Posterior cingulate gyrus (tissue), 11 donors: ENCODE measurements at places on chromosomes 16 and 17.
A peak's percentile ranks its signal among the peaks of the same experiment; 100 is the strongest.

DNA sequence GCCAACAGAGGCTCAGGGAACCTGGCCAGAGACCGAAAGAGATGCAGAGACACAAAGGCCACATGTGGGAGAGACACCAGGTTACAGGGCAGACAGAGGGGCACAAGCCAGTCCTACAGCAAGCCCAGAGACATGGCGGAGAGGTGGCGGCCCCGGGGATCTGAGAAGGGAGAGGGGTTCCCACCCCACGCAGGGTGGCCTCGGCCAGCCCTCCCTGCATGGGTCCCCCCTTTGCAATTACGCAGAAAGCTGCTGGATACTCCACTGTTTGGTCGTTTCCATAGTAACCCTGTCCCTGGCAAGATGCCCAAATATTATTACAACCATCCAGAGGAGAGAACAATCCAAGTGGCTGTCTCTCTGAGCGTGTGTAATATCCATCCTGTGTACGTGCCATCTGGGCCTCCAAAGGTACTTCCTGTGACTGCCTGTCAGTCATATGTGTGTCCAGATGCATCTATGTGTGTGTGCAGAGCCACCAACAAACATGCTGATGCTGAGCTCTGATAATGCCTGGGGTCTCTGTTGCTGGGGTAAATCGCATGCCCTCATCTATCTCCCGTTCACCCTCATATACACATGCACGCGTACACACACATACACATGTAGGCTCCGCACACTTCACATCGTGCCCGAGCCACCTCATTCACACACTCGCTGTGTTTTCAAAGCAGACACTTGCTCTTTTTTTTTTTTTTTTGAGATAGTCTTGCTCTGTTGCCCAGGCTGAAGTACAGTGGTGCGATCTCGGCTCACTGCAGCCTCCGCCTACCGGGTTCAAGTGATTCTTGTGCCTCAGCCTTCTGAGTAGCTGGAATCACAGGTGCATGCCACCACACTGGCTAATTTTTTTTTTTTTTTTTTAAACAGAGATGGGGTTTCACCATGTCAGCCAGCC, 5.5 kb downstream of the PCGF2 start:
- no peak for DNase-seq

DNA sequence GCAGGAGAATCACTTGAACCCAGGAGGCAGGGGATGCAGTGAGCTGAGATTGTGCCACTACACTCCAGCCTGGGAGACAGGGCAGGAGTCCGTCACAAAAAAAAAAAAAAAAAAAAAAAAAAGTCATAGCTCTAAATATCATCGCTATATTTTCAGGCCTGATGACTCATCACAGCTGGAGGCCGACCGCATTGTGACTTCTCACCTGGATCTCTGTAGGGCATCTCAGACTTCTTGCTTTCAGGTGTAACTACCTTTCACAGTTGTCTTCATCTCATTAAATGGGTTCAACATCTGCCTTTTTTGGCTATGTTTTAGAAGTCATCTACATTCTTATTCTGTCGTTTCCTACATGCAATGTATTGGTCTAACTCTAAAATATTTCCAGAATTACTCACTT, 353.1 kb upstream of the MON1B start:
- DNase-seq = no peak

GRCh38 chr16:79191933-79192332, 408.6 kb downstream of the MAF start:
- no peak for DNase-seq

GRCh38 chr16:6153901-6154300, 1056.3 kb upstream of the EEF2KMT start:
- no peak for DNase-seq

- no peak for DNase-seq
Measured at GRCh38 chr17:27247071-27247957, 46.6 kb upstream of the WSB1 start.

DNA sequence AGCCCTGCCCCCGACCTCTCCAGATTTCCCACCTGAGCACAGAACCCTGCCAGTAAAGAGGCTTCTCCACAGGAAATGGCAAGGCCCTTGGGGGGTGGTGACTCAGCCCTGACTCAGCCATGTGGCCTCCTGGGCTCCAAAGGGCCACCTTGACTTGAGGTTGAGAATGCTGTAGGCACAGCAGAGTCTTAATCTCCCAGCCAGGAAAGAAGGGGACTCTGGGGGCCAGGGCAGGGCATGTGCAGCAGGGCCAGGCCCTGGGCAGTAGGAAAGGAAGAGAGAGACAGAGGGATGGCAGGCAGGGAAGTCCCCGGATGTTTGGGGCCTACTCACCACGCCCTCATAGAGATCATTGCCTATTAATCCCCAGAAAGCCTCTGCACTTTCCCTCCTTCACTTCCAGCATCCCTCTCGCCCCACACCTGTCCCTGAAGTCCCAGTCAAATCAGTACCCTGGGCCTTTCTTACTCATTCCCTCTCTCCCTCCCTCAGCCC, 4.8 kb upstream of the ITGA3 start:
- DNase-seq = no peak

- DNase-seq = no peak
Measured at GRCh38 chr17:7862692-7863437, 5.1 kb downstream of the CYB5D1 start.

- no peak for DNase-seq
Measured at GRCh38 chr17:67742025-67742424, 24.3 kb downstream of the NOL11 start.

GRCh38 chr16:86424985-86425384, 85.3 kb upstream of the FOXF1 start:
- DNase-seq = no peak

DNA sequence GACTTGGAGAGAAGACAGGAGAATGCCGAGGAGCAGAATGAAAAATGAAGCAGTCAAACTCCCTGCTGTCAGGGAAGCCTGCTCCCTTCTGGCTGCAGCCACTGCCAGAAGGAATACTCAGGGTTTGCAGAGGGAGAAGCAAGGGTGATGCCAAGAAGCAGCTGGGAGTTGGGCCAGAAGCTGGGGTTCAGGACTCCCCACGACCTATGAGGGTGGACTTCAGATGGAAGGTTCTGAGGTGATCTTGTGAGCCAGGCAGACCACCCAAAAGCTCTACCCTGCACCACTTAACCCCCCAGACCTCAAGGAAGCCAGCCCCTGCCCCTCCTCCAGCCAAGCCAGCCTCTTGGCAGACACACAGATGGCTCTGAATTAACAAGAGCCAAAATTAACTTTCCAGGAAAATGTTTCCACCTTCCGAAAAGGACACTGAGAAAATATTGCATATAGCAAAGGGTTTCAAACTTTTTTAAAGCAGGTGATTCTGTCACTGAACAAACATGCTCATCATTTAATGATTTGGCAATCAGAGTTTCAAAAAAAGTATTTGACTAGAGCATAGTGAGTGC, 126.0 kb upstream of the ERCC4 start:
- DNase-seq = peak; percentile 86

GRCh38 chr17:42853597-42853967, 2.6 kb downstream of the AOC3 start:
- DNase-seq = no peak

GRCh38 chr16:60225541-60225940, 1491.4 kb upstream of the GOT2 start:
- DNase-seq = no peak

DNA sequence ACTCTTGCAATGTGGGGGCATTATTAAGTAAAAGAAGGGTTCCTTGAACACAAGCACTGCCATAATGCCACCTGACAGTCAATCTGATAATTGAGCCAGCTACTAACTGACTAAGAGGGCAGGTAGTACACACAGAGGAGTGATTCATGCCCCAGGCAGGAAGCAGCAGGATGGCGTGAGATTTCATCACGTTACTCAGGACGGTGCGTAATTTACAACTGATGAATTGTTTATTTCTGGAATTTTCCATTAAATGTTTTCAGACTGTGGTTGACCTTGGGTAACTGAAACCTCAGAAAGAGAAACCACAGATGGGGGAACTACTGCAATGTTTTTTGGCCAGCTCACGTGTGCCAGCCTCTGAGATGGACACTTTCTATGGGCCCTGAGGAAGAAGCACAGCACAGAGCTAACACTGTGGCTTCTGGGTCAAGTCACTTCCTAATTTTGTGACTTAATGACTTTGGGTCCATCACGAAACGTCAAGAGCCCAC, 46.7 kb downstream of the C17orf67 start:
- no peak for DNase-seq

GRCh38 chr17:40311575-40311974, 2.6 kb downstream of the RARA start:
- DNase-seq = no peak

- DNase-seq = no peak
Measured at GRCh38 chr17:32593003-32593402, 106.2 kb downstream of the CDK5R1 start.

DNA sequence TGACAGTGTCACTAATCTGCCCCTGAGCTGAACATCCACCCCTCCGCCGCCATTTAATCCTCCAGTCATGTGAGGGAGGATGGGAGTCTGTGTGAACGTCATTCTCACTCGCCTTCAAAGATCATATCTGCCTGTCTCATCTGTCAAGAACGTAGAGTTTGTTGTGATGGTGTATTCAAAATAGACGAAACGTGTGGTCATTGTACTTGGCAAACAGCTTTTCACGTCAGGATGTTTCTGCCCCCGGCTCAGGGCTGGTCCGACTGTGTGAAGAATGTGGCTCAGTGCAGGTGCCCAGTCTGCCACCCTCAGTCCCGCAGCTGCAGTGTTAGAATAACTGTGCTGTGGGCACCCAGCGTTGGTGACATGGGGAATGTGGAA, 148.0 kb downstream of the KCNJ12 start:
- no peak for DNase-seq

- peak; percentile 88 for DNase-seq
Measured at GRCh38 chr16:72847187-72848027, 200.5 kb downstream of the ZFHX3 start.

DNA sequence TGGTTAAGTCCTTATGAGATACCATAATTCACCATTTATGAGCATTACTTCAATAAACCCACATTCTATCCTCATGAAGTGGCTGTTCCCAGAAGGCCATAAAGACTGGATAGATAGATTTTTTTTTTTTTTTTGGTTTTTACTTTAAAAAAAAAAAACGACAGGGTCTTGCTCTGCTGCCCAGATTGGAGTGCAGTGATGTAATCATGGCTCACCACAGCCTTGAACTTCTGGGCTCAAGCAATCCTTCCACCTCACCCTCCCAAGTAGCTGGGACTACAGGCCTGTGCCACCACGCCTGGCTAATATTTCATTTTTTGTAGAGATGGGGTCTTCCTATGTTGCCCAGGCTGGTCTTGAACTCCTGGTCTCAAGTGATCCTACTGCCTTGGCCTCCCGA, 102.3 kb downstream of the XYLT1 start:
- DNase-seq = no peak

GRCh38 chr16:63061319-63061718, 1025.1 kb upstream of the CDH8 start:
- DNase-seq = no peak

GRCh38 chr17:54899721-54900456, 763 bp upstream of the TOM1L1 start:
- no peak for DNase-seq

DNA sequence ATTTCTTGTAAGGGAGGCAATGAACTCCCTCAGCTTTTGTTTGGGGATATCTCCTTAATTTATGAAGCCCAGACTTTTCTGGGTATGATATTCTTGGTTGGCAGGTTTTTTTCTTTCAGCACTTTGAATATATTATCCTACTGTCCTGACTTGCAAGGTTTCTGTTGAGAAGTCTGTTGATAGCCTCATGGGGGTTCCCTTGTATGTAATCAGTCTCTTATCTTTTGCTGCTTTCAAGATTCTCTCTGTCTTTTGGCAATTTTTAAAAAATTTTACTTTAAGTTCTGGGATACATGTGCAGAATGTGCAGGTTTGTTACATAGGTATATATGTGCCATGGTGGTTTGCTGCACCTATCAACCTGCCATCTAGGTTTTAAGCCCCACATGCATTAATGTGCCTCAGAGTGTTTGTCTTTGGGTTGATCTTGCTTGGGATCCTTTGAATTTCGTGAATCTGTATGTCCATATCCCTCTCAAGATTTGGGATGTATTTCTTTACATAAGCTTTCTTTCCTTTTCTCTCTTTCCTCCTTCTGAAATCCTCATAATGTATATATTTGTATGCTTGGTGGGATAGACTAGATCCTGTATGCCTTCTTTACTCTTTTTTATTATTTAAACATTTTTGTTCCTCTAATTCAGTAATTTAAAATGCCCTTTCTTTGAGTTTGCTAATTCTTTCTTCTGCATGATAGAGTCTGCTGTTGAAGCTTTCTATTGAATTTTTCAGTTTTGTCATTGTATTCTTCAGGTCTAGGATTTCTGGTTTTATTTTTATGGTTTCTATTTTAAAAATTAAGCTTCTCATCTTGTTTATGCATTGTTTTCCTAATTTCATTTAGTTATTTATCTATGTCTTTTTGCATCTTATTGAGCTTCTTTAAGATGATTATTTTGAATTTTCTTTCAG, 5.2 kb upstream of the KRT25 start:
- DNase-seq = no peak

GRCh38 chr16:85428168-85428898, 184.8 kb upstream of the GSE1 start:
- DNase-seq = no peak

DNA sequence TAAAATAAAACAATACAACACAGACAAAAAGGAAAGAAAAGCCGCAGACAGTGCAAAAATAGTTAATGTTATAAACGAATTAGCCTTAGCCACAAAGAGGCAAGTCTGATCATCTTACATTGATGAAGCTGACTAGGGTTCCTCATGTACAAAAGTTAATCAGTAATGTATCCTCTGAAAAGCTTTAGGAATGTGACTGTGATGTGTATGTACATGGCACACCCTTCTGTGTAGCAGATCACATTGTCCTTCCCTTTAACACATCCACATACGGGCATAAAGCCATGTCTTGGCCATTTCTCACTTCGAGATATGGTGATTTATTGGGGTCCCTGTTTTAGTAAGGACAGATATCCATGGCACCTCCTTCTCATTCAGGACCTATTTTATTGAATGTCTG, 1327.5 kb upstream of the CDH8 start:
- DNase-seq = no peak

DNA sequence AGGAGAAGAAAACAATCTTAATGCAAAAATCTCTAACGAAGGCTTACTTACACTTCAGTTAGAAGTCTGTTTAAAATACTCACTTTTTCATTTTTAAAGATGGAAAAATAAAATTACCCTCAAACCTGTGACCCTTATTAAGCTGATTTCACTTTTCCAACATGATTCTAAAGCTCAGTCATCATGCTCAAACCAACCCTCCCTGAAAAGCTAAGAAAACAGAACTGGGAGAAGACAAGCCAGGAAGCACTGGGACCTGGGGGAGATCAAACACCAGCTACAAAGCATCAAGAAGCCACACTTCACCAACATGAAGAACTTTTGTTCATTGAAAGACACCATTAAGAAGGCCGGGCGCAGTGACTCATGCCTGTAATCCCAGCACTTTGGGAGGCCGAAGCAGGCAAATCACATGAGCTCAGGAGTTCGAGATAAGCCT, 88.8 kb downstream of the LITAF start:
- DNase-seq = no peak
